ENCODE measurements at places on chromosomes 4 and X. TPM values are rescaled to one million over a fixed set of nuclear protein-coding genes. Genes with fewer than 3 reads are reported as not detected.
A peak's percentile ranks its signal among the peaks of the same experiment; 100 is the strongest.

- no peak overlapping the region for H3K27ac ChIP-seq
- H3K4me1 ChIP-seq: no peaks in the 10 kb centered on the region
- no peak overlapping the region for H3K4me3 ChIP-seq
- H3K27me3 ChIP-seq: no peaks in the 10 kb centered on the region
Measured at GRCh38 chrX:118179161-118179560, 62.6 kb upstream of the KLHL13 start.

GRCh38 chrX:130024127-130024526 is 41.7 kb downstream of the BCORL1 start:
- H3K4me3 ChIP-seq: peak overlapping the region; percentile 37
- H3K4me1 ChIP-seq: peaks cover 8% of the 10 kb centered on the region
- peaks cover 15% of the 10 kb centered on the region for H3K36me3 ChIP-seq
- H3K27ac ChIP-seq: no peak overlapping the region
- H3K27me3 ChIP-seq: no peaks in the 10 kb centered on the region
- peak; percentile 78 for DNase-seq

DNA sequence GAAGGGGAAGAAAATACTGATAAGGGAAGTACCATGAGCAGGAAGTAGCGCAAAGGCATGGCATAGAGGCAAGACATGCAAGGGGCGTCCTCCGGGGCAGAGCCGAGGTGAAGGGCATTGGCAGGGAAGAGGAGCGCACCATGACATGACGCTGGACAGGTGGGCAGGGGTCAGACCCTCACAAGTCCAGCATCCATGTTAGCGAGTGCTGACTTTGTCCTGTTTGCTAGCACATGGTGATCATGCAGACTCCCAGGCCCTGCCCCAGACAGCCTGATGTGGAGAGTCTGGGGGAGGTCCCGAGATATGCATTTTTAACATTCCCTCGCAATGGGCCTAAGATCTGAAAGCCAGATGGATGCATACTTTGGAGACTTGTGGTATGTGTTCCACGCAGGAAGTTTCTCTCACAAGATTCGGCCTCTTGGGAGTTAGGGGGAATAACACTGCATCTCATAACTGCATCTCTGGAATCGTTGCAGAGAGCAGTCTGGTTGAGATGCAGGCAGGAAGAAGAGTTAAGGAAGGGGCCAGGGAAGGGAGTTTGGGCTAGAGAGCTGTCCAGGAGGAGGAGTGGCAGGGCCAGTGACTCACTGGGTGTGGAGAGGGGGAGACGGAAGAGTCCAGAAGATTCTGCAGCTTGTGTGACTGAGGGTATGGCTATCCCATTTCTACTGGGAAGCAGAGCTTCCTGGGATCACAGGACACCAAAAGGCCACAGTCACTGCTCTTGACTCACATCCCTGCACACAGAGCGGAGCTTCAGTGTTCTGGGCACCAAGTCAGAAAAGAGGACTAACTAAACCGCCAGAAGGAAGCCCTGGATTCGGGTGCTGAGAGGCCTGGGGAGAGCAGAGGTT is 59.7 kb downstream of the FAM184B start:
- no peaks in the 10 kb centered on the region for H3K4me1 ChIP-seq
- H3K27me3 ChIP-seq: no peaks in the 10 kb centered on the region
- no peak overlapping the region for H3K4me3 ChIP-seq
- H3K36me3 ChIP-seq: no peaks in the 10 kb centered on the region
- no peak overlapping the region for H3K27ac ChIP-seq

GRCh38 chr4:153209410-153209809 is 5.2 kb downstream of the TRIM2 start:
- H3K27me3 ChIP-seq: peaks cover 19% of the 10 kb centered on the region
- H3K4me3 ChIP-seq: no peak overlapping the region
- H3K27ac ChIP-seq: no peak overlapping the region

- DNase-seq: no peak
- no peak overlapping the region for H3K4me3 ChIP-seq
- H3K27me3 ChIP-seq: peaks cover 8% of the 10 kb centered on the region
- H3K27ac ChIP-seq: no peak overlapping the region
- no peaks in the 10 kb centered on the region for H3K36me3 ChIP-seq
Measured at GRCh38 chrX:153821066-153821465, 9.3 kb downstream of the PDZD4 start.

Gene PLAC1
- not detected for total RNA-seq

Gene ZFP42
- 0.07 TPM for total RNA-seq

Gene ODAPH
- total RNA-seq: not detected
